Brain pericyte (primary cell): ENCODE measurements at places on chromosomes 5 and 9.

DNA sequence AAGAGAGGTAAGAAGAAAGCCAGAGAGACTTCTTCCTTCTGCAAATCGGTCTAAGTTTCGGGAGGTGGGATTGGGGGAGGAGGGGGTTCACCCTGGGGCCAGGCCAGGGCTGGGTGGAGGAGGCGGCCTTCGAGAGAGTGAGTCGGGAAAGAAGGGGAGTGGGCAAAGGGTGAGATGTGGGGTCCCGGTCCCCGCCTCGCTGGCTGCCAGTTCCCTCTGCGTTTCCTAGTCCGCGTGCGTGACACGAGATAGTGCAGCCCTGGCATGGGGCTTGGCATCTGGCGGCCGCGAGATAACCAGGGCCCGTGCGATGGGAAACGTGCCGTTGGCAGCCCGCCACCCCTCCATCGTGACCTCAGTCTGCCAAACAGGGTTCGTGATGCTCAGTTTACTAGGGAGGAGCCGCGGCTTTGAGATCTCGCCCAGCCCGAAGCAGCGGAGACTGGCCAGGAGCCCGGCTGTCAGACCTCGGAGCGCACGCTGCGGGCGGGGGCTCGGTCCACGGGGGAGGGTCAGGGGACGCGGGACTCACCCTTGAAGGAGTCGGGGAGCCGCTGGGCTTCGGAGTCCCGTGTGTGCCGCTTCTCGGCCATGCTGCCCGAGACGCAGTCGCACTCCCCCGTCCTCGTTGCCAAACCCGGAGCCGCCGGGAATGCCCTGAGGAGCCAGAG, at the start of gene STOM:
Gene STOM, minus strand, starts transcription at position 656 of the 671 bp plus-strand sequence. Its CDS starts 63 bp downstream, at position 593.
- DNase-seq = peak; percentile 46

GRCh38 chr5:102863764-102864560, 108.9 kb downstream of the PAM start:
- no peak for DNase-seq

GRCh38 chr5:181189962-181190710, 14.9 kb downstream of the TRIM7 start:
- DNase-seq = no peak

DNA sequence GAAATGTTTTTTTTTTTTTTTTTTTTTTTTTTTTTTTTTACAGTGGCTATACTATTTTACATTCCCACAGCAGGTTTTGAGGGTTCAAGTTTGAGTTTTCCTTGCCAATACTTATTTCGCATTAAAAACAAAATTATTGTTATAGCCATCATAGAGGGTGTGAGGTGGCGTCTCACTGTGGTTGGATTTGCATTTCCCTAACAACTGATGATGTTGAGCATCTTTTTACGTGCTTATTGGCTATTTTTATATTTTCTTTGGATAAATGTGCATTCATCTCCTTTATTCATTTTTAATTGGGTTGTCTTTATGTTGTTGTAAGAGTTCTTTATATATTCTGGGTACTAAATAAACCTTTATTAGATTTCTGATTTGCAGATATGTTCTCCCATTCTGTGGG, 18.9 kb upstream of the UBLCP1 start:
- DNase-seq = no peak

GRCh38 chr9:88013607-88014006, 39.3 kb upstream of the CDK20 start:
- no peak for DNase-seq

DNA sequence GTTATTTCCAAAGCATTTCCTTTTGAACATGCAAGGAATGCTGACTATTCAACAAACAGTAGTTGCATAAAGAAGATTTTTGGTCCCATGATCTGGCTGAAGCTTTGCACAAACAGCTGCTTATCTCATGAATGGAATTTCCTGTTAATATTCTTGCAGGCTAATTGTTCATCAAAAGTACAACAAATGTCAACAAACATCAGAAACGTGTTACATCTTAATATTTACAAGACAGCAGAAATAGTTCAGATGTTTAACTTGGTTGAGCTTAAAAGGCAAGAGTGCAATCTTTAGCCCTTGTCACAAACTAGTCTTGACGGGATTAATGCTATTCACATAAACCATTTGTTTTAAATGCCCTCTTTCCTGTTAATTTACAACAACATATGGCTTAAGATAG, 47.9 kb upstream of the BASP1 start:
- DNase-seq = no peak

- no peak for DNase-seq
Measured at GRCh38 chr5:143752165-143752850, 59.7 kb upstream of the HMHB1 start.

DNA sequence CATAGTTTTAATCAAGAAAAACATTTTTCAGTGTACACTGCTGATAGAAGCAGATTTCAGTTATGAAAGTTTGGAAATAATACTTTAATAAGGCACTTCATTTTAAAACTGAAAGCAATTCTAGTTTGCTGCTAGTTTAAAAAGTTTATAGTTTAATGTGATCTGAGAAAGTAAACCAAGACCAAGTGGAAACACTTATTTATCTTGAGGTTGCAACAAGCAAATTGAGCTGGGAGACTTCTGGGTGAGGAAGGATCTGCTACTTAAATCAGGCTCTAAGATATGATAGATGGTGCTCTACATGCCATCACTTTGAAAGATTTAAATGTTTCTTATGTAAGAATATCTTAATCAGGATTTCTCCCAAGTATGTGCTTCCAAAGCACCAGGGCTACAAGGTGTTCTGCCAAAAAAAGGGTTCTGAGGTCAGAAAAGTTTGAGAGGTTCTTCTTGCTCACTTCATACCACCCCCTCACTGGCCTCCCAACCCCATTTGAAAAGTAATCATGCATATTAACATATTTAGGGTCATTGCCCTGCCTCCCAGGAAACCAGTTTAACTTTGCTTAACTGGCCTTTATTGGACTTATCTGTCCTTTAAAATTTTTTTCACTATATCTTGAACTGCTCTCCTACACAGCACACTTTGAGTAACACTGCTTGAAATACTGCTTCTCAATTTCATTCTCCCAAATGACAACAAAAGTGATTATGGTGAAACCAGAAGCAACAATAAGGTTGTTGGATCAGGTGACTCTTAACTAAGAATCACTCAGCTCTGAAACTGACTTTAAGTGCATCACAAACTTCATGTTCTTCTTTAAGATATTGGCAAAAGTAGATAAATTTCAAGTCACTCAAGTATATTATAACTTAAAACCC, 15.5 kb downstream of the SLC44A1 start:
- no peak for DNase-seq

DNA sequence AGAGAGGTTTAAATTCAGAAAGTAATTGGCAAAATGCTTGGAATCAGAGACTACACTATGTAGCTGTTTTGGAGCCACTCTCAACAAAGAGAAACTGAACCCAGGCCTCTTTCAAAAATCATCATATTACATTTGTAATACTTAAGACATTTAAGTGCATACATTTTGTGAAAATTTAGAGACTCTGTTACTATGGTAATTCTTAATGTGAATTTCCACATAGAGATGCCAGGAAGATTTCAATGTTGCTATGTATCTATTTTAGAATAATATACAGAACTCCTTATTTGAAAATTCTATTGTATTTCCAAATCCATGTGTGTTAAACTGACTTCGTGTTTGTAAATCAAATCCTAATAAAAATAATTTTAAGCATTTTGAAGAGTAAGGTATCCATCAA, 1260.9 kb upstream of the C9orf72 start:
- DNase-seq = no peak

- no peak for DNase-seq
Measured at GRCh38 chr5:33182986-33183385, 257.8 kb upstream of the TARS1 start.

GRCh38 chr5:130759061-130759460, 406.0 kb downstream of the HINT1 start:
- DNase-seq = no peak

GRCh38 chr5:178650214-178650613, 23.4 kb upstream of the CLK4 start:
- DNase-seq = no peak

DNA sequence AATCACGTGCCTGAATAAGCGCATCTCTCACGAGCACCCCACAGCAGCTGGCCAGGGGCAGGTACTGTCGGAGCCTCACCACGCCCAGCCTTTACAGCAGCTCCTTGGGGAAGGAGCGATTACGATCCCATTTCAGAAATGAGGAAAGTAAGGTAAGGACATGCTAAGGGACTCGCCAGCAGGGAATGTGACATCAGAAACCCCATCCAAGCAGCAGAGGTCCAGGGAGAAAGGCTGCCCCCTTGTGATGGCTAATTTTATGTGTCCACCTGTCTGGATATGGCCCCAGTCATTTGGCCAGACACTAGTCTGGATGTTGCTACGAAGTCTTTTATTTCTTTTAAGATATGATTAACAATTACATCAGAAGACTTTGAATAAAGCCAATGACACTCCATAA, 77.3 kb downstream of the UBE2QL1 start:
- DNase-seq = no peak

GRCh38 chr9:83024506-83025125, 38.3 kb downstream of the RASEF start:
- no peak for DNase-seq

DNA sequence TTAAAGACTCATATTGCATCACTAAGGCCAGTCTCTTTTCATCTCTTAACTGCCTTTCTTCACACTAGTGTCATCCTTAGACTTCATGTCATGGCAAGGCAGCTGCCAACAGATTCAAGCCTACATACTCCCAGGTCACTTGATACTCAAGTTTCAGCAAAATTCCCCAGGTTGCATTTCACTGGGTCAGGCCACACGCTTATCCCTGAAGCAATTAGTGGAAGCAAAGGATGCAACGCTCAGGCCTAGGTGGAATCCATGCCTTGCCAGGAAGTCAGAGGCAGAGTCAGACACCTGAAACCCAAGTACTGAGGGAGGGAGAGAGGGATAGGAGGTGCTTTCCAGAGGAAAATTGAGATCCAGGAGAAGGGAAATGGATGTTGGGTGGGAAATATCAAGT, 28.9 kb downstream of the YIPF5 start:
- DNase-seq = no peak

GRCh38 chr9:111925017-111925770, 28.6 kb downstream of the UGCG start:
- DNase-seq = no peak

GRCh38 chr9:129383019-129383560, 205.0 kb upstream of the IER5L start:
- no peak for DNase-seq

- no peak for DNase-seq
Measured at GRCh38 chr9:32603914-32604852, 31.2 kb upstream of the NDUFB6 start.

DNA sequence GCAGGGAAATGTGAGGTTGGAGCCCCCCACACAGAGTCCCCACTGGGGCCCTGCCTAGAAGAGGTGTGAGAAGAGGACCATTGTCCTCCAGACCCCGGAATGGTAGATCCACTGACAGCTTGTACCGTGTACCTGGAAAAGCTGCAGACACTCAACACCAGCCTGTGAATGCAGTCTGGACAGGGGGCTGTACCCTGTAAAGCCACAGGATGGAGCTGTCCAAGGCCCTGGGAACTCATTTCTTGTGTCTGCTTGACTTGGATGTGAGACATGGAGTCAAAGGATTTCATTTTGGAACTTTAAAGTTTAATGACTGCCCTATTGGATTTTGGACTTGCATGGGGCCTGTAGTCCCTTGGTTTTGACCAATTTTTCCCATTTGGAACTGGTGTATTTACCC, 535.0 kb upstream of the MEF2C start:
- DNase-seq = no peak

- no peak for DNase-seq
Measured at GRCh38 chr5:56019306-56020272, 24.8 kb upstream of the IL6ST start.

- DNase-seq = no peak
Measured at GRCh38 chr9:88737876-88738275, 202.9 kb downstream of the NXNL2 start.

- DNase-seq = no peak
Measured at GRCh38 chr9:95131023-95131943, 186.2 kb downstream of the FANCC start.

DNA sequence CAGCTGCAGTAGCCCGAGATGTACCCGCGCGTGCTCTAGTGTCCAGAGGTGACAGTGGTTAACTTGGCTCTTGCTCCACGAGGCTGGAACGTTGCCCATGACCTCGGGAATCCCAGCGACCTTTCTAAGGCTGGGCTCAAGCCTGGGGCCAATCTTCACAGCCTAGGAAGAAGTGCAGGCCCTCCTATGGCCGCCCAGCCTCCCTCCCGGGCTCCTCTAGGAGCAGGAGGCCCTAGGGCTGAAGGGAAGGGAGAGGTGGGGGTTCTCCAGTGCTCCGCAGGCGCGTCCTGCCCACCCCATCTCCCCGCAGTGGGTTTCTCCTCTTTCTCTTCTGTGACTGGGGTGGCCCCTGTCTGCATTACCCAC, 13.3 kb downstream of the NR2F1 start:
- no peak for DNase-seq
